CD14-positive monocyte (primary cell): ENCODE measurements at places on chromosomes 2 and 18. TPM values are rescaled to one million over a fixed set of nuclear protein-coding genes. Genes with fewer than 3 reads are reported as not detected.

CXCR1 gene
- polyA plus RNA-seq: 0.44 and 0.60 TPM in 2 replicates

SERPINB10 gene
- 2.0 TPM for polyA plus RNA-seq

FBXO41 gene
- 16.8 and 17.1 TPM in 2 replicates for polyA plus RNA-seq

CHRND gene
- not detected in 2 replicates for polyA plus RNA-seq

CROCC2 gene
- polyA plus RNA-seq: not detected

LYPD6 gene
- not detected in 2 replicates for polyA plus RNA-seq

CHRNG gene
- not detected for polyA plus RNA-seq

UGT1A3 gene
- polyA plus RNA-seq: not detected

CDKL4 gene
- polyA plus RNA-seq: not detected

ALLC gene
- not detected for polyA plus RNA-seq

KIF3C gene
- 0.28 TPM for polyA plus RNA-seq

LBX2 gene
- polyA plus RNA-seq: 0.46 TPM

TTN gene
- under 0.01 TPM in 2 replicates for polyA plus RNA-seq

AGXT gene
- not detected for polyA plus RNA-seq

IL1RL2 gene
- polyA plus RNA-seq: 0.07 TPM

RNF152 gene
- 0.03 TPM for polyA plus RNA-seq

ALPG gene
- polyA plus RNA-seq: not detected

SPDYA gene
- 0.15 TPM in 1 of 2 replicates, not detected in the other for polyA plus RNA-seq

CYP27A1 gene
- 218 TPM for polyA plus RNA-seq

TUBB8B gene
- polyA plus RNA-seq: 0.42 TPM

COA5 gene
- polyA plus RNA-seq: 9.9 and 27.3 TPM in 2 replicates

MAL gene
- 0.48 TPM for polyA plus RNA-seq

CAVIN2 gene
- polyA plus RNA-seq: 0.07 TPM in 1 of 2 replicates, not detected in the other

CKAP2L gene
- not detected in 2 replicates for polyA plus RNA-seq

CDH19 gene
- 0.01 TPM in 1 of 2 replicates, not detected in the other for polyA plus RNA-seq

NHEJ1 gene
- polyA plus RNA-seq: 8.9 and 12.6 TPM in 2 replicates

ARHGAP28 gene
- polyA plus RNA-seq: not detected in 2 replicates

LHCGR gene
- polyA plus RNA-seq: not detected

NOSTRIN gene
- polyA plus RNA-seq: not detected in 2 replicates

TIGD1 gene
- polyA plus RNA-seq: 2.1 TPM

GTF2A1L gene
- not detected in 2 replicates for polyA plus RNA-seq

FTCDNL1 gene
- 4.1 TPM for polyA plus RNA-seq

SMARCAL1 gene
- 10.2 and 10.5 TPM in 2 replicates for polyA plus RNA-seq

FBXO15 gene
- not detected for polyA plus RNA-seq

KCNE4 gene
- polyA plus RNA-seq: not detected

MYO3B gene
- polyA plus RNA-seq: not detected in 2 replicates

IL1RN gene
- 92.0 TPM for polyA plus RNA-seq

SRD5A2 gene
- polyA plus RNA-seq: not detected

GCA gene
- polyA plus RNA-seq: 113 and 129 TPM in 2 replicates

RASGRP3 gene
- 0.33 and 0.84 TPM in 2 replicates for polyA plus RNA-seq

GPR35 gene
- 30.6 TPM for polyA plus RNA-seq

MAPK4 gene
- not detected for polyA plus RNA-seq

SLC16A14 gene
- polyA plus RNA-seq: not detected

RTP5 gene
- not detected for polyA plus RNA-seq

SERPINB11 gene
- not detected for polyA plus RNA-seq

CRYBA2 gene
- not detected for polyA plus RNA-seq

C1GALT1C1L gene
- not detected for polyA plus RNA-seq
